T-helper 17 cell (primary cell): ENCODE measurements at places on chromosomes 5 and 9.

DNA sequence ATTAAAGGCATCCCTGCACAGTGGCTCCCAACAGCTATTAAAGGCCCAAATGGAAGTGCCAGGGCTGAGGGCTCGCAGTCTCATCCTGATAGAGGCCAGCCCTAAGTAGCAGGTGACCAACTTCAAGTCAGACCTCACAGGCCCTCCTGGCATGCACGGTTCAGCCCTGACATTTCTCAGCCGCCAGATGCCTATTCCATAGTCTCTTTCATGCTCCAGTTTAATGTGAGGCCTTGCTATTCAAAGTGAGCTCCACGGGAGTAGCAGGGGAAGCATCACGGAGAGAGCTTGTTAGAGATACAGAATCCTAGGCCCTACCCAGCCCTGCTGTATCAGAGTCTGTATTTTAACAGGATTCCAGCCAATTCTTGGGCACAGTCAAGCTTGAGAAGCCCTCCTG, 11.1 kb downstream of the LHFPL2 start:
- DNase-seq = no peak

- DNase-seq = no peak
Measured at GRCh38 chr9:34385561-34386230, 9.0 kb upstream of the MYORG start.

DNA sequence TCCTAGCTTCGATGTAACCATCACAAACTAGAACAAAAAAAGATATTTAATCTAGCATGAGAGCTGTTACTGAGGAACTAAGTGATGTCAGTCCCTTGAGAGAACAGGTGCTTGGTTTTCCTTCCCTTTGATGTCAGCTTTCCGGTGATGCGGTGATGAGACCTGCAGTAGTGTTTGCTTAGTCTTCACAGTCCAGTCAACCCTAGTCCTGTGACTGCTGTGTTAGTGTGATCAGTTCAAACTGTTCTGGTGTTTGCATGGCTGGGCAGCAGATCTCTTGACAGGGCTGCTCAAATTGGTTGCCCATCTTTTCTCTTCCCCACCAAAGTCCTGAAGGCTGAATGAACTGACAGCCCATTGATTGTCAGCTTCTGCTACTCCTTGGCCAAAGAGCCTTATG, 608.6 kb upstream of the DAB2 start:
- DNase-seq = no peak

DNA sequence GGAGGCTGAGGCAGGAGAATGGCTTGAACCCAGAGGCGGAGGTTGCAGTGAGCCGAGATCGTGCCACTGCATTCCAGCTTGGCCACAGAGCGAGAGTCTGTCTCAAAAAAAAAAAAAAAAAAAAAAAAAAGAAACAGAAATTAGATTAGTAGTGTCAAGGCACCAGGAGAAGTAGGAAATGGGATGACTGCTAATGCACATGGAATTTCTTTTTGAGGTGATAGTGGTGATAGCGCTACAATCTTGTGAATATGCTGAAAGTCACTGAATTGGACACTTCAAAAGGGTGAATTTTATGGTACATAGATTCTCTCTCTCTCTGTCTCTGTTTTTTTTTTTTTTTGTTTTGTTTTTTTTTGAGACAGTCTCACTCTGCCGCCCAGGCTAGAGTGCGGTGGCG, 42.1 kb upstream of the SUB1 start:
- no peak for DNase-seq

- no peak for DNase-seq
Measured at GRCh38 chr5:101838435-101838834, 457.6 kb downstream of the SLCO4C1 start.

DNA sequence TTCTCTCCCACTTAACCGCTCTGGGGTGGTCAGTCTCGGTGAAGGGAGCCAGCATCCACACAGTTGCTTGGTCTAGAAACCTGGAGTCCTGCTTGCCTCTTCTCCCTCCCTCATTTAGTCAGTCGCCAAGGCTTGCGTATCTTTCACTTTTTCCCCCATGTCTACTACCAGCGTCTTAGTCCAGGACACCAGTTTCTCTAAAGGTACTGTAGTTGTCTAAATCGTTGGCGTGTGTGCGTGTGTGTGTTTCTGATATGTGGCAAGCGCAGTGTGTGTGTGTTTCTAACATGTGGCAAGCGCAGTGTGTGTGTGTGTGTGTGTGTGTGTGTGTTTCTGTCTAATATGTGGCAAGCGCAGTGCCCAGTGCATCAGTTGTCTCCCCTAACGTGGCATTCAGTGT, 641 bp downstream of the ATP6V1G1 start:
- DNase-seq = no peak

DNA sequence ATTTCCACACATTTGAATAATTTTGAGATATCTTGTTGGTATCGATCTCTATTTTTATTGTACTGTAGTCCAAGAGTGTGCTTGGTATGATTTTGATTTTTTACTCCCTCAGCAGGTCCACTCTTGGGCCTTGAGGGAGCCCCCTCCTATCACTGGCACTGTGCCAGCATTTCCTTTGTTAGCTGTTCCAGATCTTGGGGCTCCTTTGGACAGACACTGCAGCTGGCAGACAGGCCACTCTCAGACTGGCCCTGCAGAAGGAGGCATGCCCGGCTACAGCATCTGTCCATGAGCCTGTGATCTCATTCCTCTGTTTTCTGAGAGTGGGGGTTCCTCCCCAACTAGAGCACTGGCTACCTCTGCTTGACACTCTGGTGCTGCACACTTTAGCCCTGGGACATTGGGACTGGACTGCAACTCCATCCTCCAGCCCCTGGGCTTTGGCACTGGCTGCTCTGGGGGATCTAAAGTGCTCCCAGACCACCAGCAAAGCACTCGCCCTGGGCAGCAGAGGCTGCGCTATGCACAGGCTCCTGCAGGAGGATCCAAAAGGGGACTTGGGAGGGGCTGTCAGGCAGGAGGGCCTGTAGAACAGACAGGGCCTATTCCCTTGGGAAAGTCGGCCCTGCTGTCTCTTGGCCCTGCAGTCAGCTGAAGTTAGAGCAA, 271.3 kb upstream of the DMAC1 start:
- DNase-seq = no peak

DNA sequence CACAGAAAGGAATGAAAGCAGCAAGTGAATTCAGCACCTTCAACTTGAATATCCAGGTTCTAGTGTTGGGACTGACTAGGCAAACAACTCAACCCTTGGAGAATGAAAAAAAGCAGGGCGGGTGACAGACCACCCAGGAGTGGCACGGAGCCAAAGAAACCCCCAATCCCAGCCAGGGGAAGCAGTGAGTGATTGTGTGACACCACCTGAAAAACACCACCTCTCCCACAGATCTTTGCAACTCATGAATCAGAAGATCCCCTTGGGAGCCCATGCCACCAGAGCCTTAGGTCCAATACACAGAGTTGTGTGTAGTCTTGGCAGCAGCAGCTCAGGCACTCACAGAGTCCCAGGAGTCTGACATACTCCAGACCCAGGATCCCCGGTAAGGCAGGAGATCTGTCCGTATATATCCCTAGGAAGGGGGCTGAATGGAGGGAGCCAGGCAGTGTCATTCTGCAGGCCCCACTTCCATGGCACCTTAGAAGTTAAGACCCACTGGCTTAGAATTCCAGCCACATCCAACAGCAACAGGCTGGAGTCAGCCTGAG, 22.1 kb upstream of the ROR2 start:
- DNase-seq = no peak

DNA sequence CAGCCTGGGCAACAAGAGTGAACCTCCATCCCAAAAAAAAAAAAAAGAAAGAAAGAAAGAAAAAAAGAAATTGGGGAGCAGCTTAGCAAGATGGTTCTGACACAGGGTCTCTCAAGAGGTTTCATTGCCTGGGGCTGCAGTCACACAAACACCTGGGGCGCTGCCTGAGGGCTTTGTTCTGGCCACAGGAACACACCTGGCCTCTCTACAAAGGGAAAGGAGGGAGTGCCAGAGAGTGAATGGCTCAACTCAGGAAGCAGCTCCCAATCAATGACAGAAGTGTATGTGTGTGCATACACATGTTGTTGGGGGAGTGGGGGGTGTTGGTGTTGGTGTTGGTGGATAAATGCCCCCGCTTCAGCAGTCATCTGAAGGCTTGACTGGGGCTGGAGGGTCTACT, 32.4 kb upstream of the CTNNA1 start:
- DNase-seq = no peak

GRCh38 chr9:121837113-121837961, 185.9 kb downstream of the DAB2IP start:
- DNase-seq = no peak

DNA sequence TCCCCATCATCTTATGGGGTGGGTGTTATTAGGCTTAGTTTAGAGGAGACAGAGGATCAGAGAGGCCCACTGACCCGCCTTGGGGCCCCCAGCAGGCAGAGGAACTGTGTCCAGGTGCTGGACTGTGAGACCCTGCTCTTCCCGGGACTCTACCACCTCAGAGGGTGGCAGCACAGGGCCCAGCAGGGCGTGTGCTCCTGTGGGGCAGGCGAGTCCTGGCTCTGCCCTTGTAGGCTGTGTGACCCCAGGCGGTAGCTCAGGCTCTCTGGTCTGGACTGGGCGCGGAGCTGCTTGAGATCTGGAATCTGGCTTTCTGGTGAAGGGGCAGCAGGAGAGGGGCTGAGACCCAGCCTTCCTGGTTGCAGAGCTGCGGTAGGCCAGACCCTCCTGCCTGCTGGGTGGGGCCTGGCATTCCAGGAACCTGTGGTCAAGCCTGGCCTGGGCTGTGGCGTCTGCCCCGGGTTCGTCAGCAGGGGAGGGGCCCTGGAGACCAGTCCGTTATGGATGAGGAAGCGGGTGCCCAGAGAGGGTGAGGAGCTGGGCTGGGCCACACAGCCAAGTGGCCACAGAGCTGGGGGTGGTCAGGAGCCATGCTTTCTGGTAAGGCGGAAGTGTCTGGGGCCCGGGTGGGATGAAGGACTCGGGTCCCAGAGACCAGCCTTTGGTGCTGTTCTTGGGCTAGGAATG, 46.5 kb downstream of the RXRA start:
- no peak for DNase-seq

- DNase-seq = no peak
Measured at GRCh38 chr5:161547738-161548486, 1.4 kb upstream of the GABRB2 start.

GRCh38 chr5:53507013-53507412, 26.6 kb downstream of the FST start:
- no peak for DNase-seq

DNA sequence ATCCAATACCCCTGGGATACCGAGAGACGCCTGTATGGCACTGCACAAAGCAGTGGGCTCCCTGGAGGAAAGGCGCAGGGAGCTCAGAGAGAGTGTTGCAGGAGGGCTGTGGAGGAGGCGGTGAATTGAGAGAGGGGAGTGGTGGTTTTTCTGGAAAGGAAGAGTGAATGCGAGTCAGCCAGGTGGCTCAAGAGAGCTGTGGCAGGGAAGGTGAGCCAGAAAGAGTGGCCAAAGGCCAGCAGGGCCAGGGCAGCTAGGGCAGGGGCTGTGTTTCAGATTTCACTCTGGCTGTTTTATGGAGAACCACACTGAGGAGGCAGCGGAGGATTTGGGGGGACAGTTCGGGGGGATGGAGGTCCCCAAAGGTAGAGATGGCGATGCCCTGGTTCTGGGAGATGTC, 13.0 kb upstream of the DAB2IP start:
- no peak for DNase-seq

GRCh38 chr9:109158651-109159050, 8.4 kb downstream of the FRRS1L start:
- DNase-seq = no peak

DNA sequence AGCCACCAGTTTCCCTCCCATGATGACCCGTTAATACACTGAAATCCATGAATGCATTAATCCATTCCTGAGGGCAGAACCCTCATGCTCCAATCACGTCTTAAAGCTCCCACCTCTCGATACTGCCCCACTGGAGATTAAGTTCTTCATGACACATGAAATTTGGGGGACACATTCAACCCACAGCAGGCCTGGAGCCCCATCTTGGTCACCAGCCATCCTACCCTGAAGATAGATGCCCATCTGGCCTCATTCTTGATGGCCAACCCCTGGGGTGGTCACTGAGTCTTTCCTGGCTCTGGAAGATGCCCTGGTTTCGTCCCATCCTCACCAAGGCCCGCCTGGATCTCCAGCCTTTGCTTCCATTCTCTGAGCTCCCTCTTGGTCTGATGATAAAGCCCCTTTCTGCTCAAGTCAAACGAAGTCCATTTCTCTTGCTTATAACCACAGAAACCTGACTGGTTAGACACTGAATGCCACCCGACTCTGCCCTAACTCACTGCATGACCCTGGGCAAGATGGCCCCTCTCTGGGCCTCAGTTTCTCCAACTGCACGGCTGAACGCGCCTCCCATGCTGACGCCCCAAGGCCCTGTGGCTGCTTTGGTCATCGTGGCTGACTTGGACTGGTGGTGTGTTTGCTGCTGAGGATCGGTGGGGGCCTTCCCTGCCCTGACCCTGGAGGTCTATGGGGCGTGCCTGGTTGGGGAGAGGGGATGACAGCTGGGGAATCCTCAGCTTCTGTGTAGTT, 138.4 kb upstream of the IER5L start:
- no peak for DNase-seq

DNA sequence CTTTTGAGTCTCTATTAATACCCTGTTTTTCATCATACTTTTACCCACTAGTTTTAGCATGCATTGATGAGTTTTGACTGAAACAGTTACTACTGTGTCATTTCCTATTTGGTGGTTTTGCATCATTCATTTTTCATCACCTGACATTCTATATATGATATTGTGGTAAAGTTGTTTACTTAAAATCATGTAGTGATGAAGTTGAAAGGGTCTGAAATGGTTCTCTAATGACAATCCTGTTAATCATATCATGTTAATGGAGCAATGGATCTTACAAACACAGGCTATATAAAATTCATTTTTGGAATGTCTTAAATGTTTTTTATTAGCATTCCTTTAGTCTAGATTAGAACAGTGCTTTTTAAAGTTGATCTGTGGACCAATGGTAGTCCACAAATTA, 84.1 kb downstream of the ERBIN start:
- no peak for DNase-seq

GRCh38 chr9:120755044-120755443, 38.2 kb downstream of the FBXW2 start:
- no peak for DNase-seq

- no peak for DNase-seq
Measured at GRCh38 chr9:113601656-113602055, 138.1 kb downstream of the RGS3 start.

- no peak for DNase-seq
Measured at GRCh38 chr9:107173422-107174180, 109.5 kb upstream of the RAD23B start.

GRCh38 chr9:115680231-115680630, 473.4 kb upstream of the PAPPA start:
- DNase-seq = no peak

DNA sequence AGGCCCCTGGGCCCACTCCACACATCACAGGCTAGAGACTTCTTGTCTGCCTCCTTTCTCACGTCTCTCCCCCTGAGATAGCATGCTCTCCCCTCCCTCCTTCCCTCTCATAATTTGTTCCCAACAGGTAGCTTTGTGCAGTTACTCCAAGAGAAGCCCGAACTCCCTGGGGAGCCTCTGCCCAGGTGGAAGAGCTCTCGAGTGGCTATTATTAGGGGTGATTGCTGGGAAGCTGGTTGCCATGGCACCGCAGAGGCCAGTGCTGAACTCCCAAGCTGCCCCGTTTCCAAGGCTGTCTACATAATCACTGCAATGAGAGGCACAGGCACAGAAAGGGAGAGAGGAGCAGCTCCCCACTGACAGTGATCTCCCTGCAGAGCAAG, 104.7 kb upstream of the GPR151 start:
- no peak for DNase-seq
